ENCODE measurements at places on chromosomes 16 and 17. TPM values are rescaled to one million over a fixed set of nuclear protein-coding genes. Genes with fewer than 3 reads are reported as not detected.

The VWA3A gene
- 4.1 TPM for polyA plus RNA-seq

The KRTAP9-4 gene
- polyA plus RNA-seq: not detected

The DHRS7C gene
- not detected for polyA plus RNA-seq

DNA sequence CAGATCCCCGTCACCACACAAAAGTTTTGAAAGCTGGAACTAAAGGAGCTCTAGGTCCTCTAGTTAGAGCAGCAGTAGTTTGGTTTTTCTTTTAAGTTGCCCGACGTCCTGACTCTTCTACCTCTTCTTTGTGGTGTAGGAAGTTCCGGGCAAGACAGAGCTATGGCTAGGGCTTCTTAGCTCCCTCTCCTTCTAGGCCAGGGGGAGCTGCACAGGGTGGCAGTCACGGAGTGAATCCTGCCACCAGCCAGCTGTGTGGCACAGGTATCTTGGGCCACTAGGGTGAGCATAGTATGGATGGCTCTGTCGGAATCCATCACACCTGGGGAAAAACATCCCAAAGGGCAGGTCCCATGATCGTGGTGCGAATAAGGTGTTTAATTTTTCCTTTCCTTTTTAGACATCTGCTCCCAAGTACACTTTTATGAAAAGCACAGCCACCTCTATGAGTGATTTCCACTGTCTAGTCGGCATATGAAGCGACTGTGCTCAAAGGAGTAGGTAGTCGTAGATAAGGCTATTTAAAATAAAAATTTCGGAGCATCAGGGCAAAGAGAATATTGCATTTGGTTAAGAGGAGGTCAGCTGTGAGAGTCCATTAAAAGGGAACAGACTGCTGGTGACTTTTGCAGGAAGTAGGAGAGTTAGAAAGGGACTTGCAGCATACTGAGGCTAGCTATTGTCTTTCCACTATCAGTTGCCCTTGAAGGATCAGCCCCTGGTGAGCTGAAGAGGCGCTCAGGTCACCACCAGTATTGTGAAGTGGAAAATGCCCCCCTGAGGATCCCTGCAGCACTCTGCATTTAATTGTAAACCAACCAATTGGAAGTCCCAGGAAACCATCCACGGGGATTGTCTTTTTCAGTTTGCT is 2.1 kb downstream of the PRKCA start:
- DNase-seq: no peak

DNA sequence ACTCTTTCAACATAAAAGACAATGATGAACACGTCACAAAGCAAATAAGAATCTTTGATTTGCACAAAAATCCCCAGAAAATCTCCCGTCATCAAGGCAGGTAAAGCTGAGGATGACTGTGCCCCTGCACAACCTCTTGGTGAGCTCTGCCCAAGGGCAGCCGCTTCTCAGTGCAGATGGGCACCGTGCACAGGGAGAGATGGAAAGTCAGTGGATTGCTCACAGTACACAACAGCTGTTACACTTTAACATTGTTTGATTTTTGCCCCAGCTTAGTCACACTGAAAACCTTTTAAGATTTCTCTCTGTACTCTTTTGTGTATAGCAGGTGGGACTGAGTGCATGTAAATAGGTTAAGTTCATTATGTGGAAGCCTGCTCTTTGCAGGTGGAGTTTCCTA is 104.2 kb downstream of the CDK5R1 start:
- no peak for DNase-seq

Measured in left kidney (tissue), 8 donors.